AML-193 (cell line): ENCODE measurements at places on chromosomes 2 and 18.
A peak's percentile ranks its signal among the peaks of the same experiment; 100 is the strongest.

GRCh38 chr2:45117383-45117782 is 108.1 kb upstream of the SIX2 start:
- DNase-seq = no peak

- no peak for DNase-seq
These were observed 64.9 kb upstream of the WIPF1 start for GRCh38 chr2:174662459-174662858.

DNA sequence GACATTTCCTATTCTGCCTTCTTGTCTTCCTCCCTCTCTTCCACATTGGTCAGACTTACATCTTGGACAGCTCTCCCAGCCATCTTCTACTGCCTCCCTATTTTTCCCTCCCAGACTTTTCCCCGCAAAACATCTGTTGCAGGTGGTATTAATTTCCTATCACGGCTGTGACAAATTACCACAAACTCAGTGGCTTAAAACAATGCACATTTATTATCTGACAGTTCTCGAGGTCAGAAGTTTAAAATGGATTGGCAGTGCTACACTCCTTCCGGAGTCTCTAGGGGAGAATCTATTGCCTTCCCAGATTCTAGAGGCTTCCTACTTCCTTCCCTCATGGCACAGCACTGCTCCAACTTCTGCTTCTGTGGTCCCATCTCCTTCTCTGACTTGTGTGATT is 33.3 kb downstream of the STRADB start:
- no peak for DNase-seq

- DNase-seq = no peak
These were observed 14.9 kb upstream of the HPCAL1 start for GRCh38 chr2:10287761-10288160.

GRCh38 chr18:22088996-22089640 is 80.3 kb upstream of the GATA6 start:
- no peak for DNase-seq

GRCh38 chr2:73746015-73746876 is 9.1 kb upstream of the TPRKB start:
- no peak for DNase-seq

DNA sequence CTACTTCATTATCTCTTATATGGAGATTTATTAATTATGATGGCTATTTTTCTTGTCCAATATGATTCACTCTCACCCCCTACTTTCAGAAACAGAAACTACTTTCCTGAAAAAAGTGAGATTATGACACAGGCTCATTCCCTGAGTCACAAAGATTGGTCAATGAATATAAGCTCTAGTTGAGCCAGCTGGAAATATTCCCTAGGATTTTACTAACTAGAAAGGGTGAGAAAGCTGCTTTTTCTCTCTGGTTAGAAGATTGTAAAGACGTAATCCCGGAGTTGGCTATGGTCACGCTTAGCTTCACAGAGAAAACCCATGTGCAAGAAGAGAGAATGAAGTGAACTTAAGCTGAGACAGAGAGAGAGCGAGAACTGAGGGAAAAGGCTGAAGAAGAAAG is 223.7 kb upstream of the SMAD7 start:
- DNase-seq = no peak

DNA sequence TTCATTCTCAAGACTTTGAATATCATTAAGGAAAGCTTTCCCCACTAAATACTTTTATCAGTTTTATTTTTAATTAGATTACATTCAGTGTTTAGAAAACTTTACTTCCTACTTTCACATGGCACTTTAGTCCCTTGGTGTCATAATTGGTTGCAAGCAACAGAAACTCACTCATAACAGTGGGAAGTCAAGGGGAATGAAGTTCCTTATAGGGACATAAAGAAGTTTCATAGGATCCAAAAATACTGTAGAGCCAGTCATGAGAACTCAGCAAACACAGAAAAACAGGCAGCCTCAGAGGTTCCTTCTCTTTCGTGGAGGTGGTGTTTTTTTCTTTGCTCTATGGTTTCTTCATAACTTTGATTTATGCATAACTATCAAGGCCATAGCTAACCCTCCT is 809.0 kb downstream of the BCL11A start:
- no peak for DNase-seq

- peak; percentile 47 for DNase-seq
These were observed 5.9 kb upstream of the MRPL19 start for GRCh38 chr2:75640621-75641121.

DNA sequence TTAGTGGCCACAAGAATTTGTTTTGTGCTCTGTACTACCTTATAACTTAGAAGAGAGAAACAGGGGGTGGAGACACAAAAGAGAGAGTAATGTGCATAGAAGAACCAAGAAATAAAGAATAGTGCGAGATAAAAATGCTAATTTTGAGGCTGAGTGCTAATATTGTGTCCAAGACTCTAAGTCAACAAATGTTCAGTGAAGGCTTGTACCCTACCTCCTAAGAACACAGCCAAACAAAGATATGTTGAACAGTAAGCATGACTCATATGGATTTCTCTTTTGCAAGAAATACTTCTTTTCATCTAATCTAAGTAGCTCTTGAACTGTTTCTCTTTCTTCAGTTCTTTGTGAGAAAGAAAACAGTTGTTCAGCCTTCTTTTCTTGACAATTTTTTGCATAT is 45.2 kb downstream of the GAREM1 start:
- no peak for DNase-seq

DNA sequence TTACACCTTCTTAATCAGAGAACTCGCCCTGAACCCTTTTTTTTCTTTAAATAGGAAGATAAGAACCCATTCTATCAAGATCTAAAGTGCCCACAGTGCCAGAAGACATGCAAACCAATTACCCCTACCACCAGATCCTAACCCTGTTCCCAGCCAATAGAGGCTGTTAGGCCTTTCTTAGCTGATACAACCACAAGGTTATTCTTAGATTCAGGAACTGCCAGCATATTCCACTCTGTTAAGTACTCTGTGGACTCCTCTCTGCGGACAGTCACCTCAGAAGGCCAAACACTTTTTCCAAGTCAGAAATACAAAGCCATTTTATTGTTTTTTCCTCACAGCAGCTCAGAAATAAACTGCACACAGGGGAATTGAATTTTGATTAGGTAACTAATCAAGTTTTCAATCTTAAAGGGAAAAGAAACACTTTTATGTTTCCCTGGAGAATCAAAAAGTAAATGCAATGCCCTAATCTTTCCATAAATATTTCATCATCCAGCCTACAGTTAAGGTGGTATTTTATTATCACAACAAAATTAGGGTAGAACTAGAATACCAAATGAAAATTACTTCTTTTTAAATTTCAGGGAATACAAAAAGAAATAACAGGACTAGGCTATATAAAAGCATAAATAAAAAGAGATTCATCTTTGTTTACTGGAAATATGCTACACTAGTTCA is 111.4 kb downstream of the NBAS start:
- DNase-seq = no peak

- DNase-seq = no peak
These were observed 618 bp upstream of the LYPD1 start for GRCh38 chr2:132670496-132671150.
